ENCODE measurements at places on chromosomes 12 and 14. TPM values are rescaled to one million over a fixed set of nuclear protein-coding genes. Genes with fewer than 3 reads are reported as not detected.

- no peak overlapping the region for H3K4me3 ChIP-seq
- peak overlapping the region; percentile 83 for H3K27ac ChIP-seq
Observed at GRCh38 chr14:103882503-103883262, 35.3 kb upstream of the PPP1R13B start.

The PGF gene
- total RNA-seq, result 3.0 TPM

- no peak for DNase-seq
- no peak overlapping the region for H3K27ac ChIP-seq
- no peak overlapping the region for H3K4me3 ChIP-seq
- no peaks in the 10 kb centered on the region for H3K36me3 ChIP-seq
- H3K4me1 ChIP-seq, result no peaks in the 10 kb centered on the region
Observed at GRCh38 chr12:42262271-42262670, 24.2 kb upstream of the YAF2 start.

DNA sequence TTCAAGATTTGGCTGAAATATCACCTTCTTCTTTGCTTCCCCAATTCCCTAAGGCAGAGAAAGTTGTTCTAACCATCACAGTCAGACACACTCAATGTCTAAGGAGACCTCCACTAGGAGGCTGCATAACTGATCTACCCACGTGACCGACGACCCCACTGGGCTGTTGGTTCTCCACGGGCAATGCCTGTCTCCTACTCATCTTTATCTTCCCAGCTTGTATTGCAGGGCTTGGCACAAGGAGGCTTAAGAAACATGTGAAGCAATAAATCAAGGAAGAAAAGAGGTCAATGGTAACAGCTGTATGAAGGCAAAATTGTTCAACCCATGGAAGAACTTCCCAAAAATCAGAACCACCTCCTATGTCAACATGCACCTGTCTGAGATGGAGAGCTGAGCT, 27.1 kb downstream of the NT5DC3 start:
- no peaks in the 10 kb centered on the region for H3K4me1 ChIP-seq
- no peaks in the 10 kb centered on the region for H3K36me3 ChIP-seq
- DNase-seq, result no peak
- H3K27ac ChIP-seq, result no peak overlapping the region
- no peak overlapping the region for H3K4me3 ChIP-seq
- no peaks in the 10 kb centered on the region for H3K27me3 ChIP-seq

DNA sequence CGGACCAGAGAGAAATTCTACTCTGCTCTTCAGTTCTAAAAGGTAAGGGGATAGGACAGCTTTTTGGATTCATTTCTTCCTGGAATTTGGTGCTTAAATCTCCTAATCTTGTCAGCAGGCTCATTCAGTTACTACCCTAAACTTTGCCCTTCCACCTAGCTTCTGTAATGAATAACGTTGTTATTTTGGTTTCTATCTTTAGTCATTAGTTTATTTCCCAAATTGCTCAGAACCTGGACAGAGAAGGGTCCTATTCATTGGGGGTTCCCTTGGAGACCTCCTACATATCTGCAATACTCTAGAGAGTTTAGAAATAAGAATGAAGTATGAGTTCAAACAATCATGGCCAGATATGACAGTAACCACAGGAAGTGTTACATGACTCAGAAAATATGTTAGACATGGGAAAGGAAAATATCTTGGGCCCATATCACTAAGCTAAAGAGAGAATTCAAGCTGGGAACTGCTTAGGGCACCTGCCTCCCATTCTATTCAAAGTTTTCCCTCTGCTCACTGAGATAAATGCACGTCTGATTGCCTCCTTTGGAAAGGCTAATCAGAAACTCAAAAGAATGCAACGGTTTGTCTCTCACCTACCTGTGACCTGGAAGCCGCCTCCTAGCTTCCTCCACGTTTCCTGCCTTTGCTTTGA, 87.9 kb downstream of the GAS2L3 start:
- no peak overlapping the region for H3K27ac ChIP-seq
- no peak for DNase-seq
- H3K4me1 ChIP-seq, result no peaks in the 10 kb centered on the region
- no peak overlapping the region for H3K4me3 ChIP-seq
- H3K27me3 ChIP-seq, result no peaks in the 10 kb centered on the region

- no peak overlapping the region for H3K27ac ChIP-seq
- no peak overlapping the region for H3K4me3 ChIP-seq
- no peaks in the 10 kb centered on the region for H3K27me3 ChIP-seq
Observed at GRCh38 chr12:96889273-96889933, 17.7 kb upstream of the NEDD1 start.

DNA sequence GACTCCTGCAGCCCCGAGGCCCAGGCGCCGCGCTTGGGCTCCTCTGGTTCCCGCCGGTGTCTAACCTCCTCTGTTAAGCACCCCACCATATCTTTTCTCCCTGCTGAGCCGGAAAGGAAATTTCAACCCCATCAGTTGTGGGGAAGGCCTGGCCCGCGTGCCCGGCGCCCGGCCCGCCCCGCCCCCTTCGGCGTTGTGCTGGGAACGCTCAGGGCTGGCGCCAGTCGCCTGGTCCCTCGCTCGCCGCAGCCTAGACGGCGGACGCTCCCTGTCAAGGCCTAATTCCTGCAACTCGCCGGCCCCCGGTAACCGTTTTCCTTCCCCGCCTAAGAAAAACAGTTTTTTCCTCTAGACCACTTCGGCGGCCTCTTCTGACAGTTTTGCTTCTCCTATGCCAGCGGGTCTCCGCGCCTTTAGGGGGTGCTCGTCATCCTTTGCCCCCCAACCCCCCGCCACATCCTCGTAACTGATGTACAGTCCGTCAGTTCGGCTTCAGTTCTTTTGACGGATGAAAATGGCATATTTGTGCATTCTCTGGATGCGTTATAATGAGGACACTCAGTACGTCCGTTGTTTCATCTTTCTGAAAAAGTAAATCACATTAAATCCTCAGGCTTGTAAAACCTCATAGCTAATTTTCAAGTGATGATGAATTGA, 506 bp upstream of the NAP1L1 start:
- H3K27me3 ChIP-seq, result no peaks in the 10 kb centered on the region
- H3K27ac ChIP-seq, result peak overlapping the region; percentile 98
- peak; percentile 91 for DNase-seq
- H3K4me3 ChIP-seq, result peak overlapping the region; percentile 92

- H3K27me3 ChIP-seq, result no peaks in the 10 kb centered on the region
- H3K4me3 ChIP-seq, result no peak overlapping the region
- no peaks in the 10 kb centered on the region for H3K4me1 ChIP-seq
- H3K27ac ChIP-seq, result no peak overlapping the region
- DNase-seq, result no peak
Observed at GRCh38 chr12:89877671-89878070, 169.0 kb upstream of the ATP2B1 start.

The KLRC2 gene
- not detected for total RNA-seq

GRCh38 chr14:77037938-77038568, 9.5 kb upstream of the IRF2BPL start:
- peak; percentile 68 for DNase-seq
- no peaks in the 10 kb centered on the region for H3K27me3 ChIP-seq

- no peaks in the 10 kb centered on the region for H3K36me3 ChIP-seq
- DNase-seq, result no peak
- H3K4me3 ChIP-seq, result no peak overlapping the region
- H3K4me1 ChIP-seq, result peaks cover 26% of the 10 kb centered on the region
- peaks cover 21% of the 10 kb centered on the region for H3K27me3 ChIP-seq
Observed at GRCh38 chr12:52249511-52250047, 16.5 kb downstream of the KRT7 start.

The USP15 gene
- 91.9 TPM for total RNA-seq

DNA sequence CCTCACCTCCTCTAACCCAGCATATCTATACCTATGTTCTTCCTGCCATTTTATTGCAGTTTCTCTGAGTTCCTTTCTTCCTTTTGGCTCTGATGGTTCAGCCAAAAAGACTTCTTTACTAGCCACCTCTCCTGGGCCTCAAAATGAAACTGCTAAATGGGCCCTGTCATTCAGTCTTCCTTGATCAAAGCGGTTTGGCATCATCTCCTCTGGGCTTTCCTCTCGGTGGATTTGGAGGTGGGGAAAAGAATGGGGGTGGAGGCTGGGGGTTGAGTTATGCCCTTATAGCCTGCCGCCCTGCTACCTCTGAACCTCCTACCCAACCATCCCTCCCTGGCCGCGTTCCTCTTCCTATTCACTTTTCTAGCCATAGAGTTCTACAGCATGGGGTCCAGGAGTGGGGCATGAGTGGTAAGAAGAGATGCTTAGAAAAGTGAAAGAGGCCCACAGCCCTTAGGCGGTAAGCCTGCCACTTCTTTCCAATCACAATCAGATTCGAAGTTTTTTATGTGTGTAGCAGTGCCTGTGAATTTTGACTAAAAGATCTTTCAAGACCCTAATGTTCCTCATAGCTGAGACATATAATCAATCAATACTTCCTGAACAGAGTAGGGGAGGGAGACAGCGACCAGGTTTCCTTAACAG, 2.5 kb downstream of the AJUBA start:
- peak overlapping the region; percentile 83 for H3K27ac ChIP-seq
- peaks cover 63% of the 10 kb centered on the region for H3K4me1 ChIP-seq
- H3K27me3 ChIP-seq, result peaks cover 18% of the 10 kb centered on the region
- no peak for DNase-seq
- peak overlapping the region; percentile 85 for H3K4me3 ChIP-seq
- H3K36me3 ChIP-seq, result no peaks in the 10 kb centered on the region

The ZBTB42 gene
- 13.1 TPM for total RNA-seq

All from lower lobe of right lung (tissue), 2 donors.